ENCODE measurements at places on chromosomes 5 and 9.

DNA sequence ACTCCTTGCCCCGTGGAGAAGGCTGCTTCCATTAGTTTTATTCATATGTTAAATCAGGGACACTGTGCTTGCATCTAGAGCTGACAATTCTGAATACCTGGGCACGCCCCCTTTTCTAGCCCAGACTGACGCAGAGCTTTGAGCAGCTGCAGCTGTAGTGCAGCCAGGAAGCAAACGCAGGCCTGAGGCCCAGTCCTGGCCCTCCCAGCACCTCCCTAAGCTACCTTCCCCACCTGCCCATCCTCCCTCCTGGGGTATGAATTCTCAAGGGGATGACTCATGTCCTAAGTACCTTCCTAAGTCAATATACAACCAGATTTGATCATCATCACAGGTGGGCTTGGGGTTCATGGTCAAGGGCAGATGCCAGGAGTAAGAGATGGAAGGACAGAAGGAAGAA, 3.5 kb downstream of the PHF19 start:
- no peak for ATAC-seq

GRCh38 chr5:92941806-92942205, 639.2 kb downstream of the NR2F1-AS1 start:
- no peak for ATAC-seq

- ATAC-seq, result peak; percentile 11
These were observed 234.4 kb downstream of the MAST4 start for GRCh38 chr5:66830636-66831035.

- no peak for ATAC-seq
These were observed 212.8 kb upstream of the ATP10B start for GRCh38 chr5:161064781-161065180.

- no peak for ATAC-seq
These were observed 49.1 kb downstream of the G3BP1 start for GRCh38 chr5:151820903-151821302.

GRCh38 chr5:139473105-139473504, 2.3 kb downstream of the SMIM33 start:
- peak; percentile 18 for ATAC-seq

DNA sequence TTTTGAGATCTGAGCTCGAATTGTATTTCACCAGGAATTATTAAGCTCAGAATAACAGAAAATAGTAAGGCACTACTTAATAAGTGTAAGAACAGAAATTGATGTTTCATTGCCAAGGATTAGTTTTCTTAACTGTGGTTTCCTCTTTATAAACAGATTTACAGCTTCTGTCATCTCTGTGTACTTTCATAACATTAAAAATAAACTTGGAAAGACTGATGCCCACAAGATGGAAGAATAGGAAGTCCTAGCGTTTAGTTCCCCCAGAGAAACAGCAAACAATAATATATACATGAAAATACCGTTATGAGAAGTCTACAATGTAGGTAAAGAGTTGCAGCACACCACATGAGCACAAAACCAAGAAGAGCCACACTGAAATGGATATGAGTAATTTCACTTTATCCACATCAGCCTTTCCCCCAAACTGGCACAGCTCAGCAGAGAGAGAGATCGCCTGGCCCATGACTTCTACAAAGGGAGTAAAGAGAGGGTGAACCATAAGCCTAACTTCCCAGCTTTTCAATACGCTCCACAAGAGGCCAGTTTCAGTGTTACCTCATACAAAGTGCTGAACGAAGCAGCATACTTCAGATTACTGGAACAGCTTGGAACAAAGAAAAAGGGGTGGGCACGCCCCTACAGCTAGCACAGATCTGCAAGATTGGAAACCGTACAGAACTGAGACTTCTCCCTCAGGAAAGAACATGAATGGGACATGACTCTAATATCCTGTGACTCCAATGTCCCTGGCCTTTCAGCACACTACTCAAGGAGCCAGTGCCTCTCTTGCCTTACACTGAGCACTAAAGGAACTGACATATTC, 75.4 kb downstream of the EMB start:
- no peak for ATAC-seq

GRCh38 chr5:14445576-14446290, 135.9 kb upstream of the OTULINL start:
- ATAC-seq, result peak; percentile 3

DNA sequence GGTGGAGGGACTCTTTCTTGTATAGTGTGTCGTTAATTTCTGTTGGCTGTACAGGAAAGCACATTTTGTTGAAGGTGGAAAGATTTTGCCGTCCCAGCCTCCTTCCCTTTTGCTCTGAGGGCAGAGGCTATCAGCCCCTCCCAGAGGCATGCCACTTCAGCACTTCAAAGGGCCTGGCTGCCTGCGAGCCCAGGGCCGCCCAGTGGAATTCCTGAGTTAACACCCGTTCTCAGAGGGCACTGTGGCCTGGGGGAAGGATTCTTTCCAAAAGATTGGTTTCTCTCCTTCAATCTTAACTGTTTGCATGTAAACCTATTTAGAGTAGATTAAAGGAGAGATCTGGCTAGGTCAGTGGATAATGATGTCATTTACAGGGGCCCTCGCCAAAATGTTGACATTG, 238.6 kb downstream of the FANCC start:
- ATAC-seq, result peak; percentile 2

DNA sequence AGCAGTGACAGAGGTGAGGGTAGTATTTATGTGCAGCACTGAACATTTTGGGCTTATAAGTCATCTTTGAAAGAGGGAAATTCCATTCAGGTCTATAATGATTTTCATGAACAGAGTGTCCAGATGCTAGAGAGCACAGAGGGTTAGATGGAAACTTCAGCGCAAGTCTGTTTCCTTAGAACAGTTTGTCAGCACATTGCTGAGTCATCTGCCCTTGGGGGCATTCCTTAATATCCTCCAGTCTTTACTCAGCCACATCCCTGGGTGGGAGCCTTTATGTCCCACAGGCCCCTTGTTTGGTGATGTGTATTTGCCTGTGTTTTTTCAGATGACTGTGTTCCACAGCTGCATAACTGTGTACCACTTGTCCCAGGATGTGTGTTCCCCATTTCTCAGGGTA, 138.5 kb upstream of the S1PR3 start:
- ATAC-seq, result peak; percentile 86

GRCh38 chr9:133378408-133378962, 2.3 kb downstream of the STKLD1 start:
- ATAC-seq, result no peak

- no peak for ATAC-seq
These were observed 1.6 kb upstream of the CD72 start for GRCh38 chr9:35619800-35620158.

- ATAC-seq, result no peak
These were observed 81.2 kb downstream of the ADAMTS12 start for GRCh38 chr5:33810491-33811120.

- no peak for ATAC-seq
These were observed 97.1 kb downstream of the ADCY2 start for GRCh38 chr5:7493081-7493480.

- peak; percentile 52 for ATAC-seq
These were observed 41.5 kb upstream of the NOTCH1 start for GRCh38 chr9:136587145-136587943.

DNA sequence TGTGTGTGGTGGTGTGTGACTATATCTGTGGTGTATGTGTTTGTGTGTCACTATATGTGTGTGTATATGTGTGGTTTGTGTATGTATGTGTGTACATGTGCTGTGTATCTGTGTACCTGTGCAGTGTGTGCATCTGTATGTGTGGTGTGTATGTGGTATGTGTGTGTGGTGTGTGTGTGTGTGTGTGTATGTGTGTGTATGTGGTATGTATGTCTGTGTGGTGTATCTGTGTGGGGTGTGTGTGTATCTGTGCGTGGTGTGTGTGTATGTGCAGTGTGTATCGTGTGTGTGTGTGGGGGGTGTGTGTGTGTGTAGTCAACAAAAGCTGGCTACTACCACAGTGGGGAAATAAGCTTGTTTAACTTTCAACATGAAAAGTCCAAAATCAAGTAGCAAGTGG, 31.6 kb upstream of the TENT4A start:
- no peak for ATAC-seq

DNA sequence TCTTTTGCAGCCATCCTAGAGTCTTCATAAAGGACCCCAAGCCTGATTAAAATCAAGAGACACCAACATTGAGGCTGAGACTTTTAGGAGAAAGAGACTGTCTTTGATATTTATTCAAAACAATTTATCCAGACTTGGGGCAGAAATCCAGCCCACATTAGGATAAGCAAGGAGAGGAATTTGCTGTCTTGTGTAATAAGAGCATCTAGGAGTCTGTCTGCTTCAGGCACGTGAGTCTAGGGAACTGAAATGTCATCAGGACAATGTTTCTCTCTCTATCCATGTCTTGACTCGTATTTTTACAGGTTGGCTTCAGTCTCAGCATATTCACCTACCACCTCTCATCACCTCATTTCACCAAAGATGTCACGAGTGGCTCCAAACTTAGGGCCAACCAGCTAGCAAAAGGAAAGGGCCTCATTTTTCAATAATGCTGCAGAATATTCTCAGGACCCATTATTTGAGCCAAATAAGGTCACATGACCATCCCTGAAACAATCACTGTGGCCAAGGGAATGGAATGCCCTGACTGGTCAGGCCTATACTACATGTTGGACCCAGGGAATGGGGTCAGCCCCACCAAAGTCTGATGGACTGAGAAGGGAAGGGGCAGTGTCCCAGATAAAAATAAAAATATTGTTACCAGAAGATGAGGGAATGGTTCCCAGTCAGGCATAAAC, 70.3 kb upstream of the SAP30L start:
- no peak for ATAC-seq

DNA sequence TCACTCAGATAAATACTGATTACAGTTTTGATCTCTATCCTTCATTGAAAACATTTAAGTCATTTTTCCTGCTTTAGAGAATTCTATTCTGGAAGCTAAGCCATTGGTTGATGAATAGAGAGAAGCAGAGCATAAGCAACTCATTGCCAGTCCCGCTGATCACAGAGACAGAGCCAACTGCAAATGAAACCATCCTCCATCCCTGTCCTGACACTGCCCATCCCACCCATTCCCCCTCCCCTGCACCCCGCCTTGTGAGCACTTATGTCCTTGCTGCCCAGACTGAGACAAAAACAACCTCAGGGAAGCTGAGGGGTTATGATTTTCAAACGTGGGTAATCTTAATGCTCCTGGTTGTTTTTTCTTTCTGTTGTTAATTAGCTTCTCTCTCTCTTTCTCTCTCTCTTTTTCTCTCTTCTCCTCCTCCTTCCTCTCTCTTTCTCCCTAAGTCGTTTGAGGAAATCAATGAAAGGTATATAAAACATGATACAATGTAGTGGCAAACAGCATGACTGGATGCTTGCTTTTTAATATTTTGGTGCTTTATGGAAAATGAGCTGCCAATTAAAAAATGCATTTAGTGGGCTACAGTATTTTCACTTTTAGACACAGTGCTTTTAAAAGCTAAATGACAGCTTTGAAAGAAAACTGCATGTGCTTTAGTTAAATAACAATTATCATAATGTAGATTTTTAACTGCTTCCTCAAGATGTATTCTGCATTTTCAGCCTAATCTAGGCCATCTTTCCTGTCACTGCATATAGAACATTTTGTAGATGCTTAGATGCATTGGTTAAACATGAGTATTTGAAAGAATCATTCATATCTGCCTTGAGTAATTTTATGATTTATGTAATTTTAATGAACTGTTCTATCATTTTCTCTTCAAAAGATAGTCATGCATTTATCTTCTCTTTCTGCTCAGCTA, 57.3 kb downstream of the CMYA5 start:
- no peak for ATAC-seq

GRCh38 chr9:114005371-114006154, 72.5 kb downstream of the AMBP start:
- ATAC-seq, result no peak

DNA sequence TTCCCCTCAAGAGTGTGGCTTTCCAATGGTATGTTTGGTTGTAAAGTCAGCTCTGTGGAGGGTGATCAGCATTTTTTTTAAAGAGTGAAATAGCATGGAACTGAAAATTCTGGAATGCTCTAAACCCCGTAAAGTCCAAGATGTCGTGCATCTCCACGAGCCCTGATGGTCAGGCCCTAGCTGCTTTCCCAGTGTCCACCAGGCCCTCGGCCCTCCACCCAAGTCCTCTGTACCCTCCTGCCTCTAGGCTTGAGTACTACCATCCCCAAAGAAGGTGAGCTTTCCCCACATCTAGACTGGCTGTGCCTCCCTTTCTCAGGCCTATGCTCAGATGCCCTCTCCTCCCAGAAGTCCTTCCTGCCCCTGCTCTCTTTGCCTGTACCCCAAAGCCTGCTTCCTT, 280.3 kb downstream of the GADD45G start:
- ATAC-seq, result no peak

DNA sequence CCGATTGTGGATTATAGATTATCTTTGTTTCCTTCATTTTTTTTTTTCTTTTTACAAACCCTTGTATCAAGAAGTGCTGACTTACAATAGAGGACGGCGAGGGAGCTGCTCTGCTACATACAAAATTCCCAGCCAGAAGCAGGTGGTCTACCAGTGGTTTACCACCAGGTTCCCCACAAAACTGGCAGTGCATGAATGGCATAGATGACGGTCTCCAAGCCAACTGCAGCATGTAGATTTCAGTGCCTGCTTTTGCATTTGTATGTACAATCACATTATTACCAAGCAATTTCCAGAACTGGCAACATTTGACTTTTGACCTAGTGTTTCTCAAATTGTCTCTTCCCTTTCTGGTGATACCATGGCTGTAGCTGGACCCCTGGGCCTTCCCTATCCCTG, 84.0 kb downstream of the ACER2 start:
- ATAC-seq, result no peak

DNA sequence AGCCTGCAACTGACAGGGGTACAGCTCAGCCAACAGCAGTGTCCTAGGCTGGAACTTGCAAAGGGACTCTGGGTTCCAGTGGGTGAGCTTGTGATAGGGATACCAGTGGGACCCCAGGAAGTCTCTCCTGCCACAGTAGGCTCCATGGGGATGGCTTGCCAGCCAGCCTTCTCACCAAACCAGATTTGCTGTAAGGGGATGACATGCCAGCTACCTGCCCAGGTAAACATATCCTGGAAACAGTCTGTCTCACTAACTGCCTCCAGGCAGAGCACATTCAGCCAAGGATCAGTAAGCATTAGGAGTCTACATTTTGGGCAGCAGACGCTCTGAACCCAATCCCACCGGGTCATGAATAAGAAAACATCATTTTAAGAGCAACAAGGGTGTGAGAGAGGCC, 49.9 kb downstream of the SIL1 start:
- peak; percentile 59 for ATAC-seq

GRCh38 chr5:168104350-168104749, 187.1 kb upstream of the WWC1 start:
- ATAC-seq, result no peak

GRCh38 chr5:151110992-151111391, 30.2 kb upstream of the TNIP1 start:
- no peak for ATAC-seq

DNA sequence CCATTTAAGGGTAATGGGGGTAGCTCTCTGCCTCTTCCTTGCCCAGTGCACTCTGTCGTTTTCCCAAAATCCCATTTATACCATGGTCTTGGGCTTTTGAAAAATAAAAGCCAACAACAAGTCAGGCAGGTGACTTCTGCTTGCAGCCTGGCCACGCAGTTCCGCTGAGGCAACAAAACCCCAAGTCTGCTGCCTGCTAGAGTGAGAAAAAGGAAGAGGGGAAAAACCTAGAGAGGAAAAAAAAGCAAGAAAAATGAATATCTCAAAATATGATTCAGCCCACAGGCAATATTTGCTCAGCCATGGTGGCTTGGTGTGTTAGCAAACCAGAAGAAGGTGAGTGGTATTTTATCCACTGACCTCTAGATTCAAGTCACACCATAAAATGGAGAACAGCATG, 148.2 kb upstream of the FSTL4 start:
- no peak for ATAC-seq

- ATAC-seq, result peak; percentile 49
These were observed 111.3 kb downstream of the STK32A start for GRCh38 chr5:147346006-147346561.
